ENCODE measurements at places on chromosomes 2 and 18.

GRCh38 chr2:48162742-48163141 lies 256.4 kb upstream of the FBXO11 start:
- no peak for DNase-seq

DNA sequence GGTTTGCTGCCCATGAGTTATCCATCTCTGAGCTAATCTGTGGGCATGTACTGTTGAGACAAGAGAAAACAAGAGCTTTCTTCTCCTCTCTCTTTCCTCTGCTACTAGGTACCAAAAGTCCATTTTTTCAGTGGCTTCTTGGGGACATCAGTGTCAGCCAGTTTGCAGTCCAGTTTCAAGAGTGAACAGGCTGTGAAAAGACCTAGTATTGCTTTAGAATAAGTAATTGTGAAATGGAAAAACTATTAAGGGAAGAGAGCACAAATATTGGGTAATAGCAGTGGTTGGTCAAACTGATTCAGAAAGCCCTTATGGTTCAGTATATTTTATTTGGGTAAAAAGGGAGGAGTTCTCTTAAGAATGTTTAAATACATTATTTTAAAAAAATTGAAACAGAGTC lies 33.0 kb upstream of the MEP1B start:
- DNase-seq: no peak

GRCh38 chr2:118225666-118226065 lies 137.4 kb downstream of the INSIG2 start:
- DNase-seq: no peak

DNA sequence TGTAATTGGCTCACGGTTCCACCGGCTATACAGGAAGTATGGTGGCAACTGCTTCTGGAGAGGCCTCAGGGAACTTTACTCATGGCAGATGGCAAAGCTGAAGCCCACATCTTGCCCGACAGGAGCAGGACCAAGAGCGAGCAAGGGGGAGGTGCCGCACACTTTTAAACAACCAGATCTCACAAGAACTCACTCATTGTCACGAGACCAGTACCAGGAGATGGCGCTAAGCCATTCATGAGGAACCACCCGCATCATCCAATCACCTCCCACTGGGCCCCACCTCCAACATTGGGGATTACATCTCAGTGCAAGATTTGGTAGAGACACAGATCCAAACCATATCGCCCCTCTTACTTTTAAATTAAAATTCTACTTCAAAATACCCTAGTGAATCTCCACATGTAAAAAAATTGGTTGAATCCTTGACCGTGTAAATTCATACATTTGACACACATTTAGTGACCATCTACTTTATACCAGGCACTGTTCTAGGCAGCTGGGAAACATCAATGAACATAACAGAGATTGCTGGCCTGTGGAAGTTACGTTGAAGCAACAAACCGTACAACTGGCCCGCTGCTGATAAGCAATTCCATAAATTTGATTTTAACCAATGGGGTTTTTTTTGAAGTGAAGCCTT lies 87.6 kb downstream of the ALPK2 start:
- no peak for DNase-seq

GRCh38 chr2:134225173-134225572 lies 28.7 kb upstream of the MGAT5 start:
- DNase-seq: no peak

DNA sequence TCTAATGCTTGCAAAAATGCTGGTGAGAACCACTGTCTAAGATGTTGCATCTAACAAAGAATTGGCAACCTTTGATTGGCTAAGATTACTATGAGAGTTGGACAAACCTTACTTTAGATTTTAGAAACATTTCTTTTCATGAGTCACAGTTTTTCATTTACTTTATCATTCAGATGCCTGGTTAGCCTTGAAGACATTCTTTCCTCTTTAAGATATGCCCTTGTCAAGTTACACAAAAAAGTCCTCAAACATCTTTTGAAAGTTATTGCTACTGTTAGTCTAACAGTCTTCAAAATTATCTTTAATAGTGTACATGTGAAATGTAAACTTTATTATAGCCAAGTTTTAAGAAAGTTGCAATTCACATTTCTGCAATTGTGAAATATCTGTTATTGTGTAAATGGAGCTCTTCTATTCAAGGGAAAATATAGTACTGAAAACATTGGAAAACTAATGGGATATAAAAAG lies 276.3 kb downstream of the RND3 start:
- no peak for DNase-seq

DNA sequence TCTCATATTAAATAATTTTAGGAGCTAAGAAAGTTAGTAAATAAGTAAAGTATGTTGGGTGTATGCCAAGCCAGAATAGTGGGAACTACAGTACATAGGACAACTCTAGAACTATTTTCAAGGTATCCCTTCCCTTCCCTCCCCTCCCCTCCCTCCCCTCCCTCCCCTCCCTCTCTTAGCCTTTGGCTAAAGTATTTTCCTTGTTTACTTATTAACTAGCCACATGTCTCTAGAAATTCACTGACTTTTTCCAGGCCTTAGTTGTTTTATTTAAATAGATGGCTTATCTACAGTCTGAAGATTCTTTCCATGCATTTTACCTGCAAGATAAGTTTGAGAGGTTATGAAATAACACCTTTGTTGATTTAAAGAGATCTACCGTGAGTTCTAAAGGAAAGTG lies 402.1 kb downstream of the PARD3B start:
- DNase-seq: no peak

- no peak for DNase-seq
These were observed 103.6 kb upstream of the CELF4 start for GRCh38 chr18:37668971-37669747.

DNA sequence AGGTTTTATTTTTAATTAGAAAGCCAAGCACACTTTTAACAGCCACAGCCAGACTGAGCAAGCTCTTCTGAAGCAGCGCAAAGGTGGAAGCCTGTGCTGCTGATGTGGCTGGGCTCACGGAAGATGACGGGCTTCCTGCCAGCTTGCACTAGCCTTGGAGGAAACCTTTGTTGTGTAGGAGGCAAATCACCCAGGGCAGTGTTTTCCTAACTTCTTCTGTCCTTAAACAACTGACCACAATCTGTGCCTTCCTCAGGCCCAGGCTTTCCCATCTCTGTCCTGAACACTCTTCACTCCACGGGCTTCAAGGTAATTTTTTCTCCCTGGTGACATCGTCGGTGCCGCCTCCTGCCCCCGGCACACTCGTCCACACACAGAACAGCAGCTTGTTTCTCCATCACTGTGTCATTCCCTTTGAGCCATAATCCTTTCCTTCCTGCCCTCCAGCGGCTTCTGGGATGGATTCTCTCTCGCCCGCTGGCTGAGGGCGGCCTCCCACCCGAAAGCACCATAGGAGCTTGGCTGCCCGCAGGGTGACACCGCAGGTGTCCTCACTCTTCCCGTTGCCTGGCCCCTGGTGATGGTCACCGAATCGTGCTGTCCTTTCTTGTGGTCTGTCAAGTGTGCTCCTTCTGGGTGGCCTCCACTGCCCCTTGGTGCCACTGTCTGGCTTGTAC lies 31.1 kb upstream of the INHBB start:
- no peak for DNase-seq

- no peak for DNase-seq
These were observed 72.6 kb upstream of the ZNF532 start for GRCh38 chr18:58792086-58792485.

- no peak for DNase-seq
These were observed 177.6 kb downstream of the LAMA1 start for GRCh38 chr18:6939972-6940371.

DNA sequence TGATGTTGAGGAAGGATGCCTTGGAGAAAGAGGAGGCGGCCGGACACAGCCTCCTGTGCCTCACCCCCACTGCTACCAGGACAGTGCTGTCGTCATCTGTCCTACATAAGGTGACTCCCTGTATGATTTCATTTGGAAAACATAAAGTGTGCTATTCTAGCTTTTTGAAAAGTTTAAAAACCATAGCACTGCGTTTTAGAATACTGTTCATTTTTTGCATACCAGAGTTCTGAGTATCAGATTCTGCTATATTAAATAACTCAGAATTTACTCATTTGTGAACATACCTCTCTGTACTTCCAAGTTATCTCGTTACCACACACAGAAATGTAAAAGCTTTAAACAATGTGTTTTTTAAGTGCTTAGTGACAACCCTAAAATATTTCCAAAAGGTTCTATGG lies 302.9 kb downstream of the LRRTM1 start:
- no peak for DNase-seq

DNA sequence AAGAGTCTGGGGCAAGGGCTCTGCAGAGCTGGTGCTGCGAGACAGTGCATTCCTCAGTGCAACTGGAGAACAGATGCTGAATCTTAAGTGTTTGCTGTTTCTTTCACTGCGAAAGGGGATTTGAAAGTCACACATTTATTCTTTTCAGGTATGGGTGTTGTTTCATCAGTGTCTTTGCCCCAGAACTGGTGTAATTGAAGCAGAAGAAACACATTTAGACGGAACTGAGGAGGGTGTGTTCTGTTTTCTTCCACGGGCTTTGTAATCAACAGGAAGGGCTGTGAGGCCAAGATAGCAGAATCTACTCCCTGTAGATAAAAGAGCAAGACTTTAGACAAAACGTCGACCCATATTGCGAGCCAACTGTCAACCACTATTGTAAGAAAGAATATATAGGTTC lies 151.9 kb downstream of the EPHA4 start:
- DNase-seq: no peak
